ENCODE measurements at places on chromosomes 1 and 21. TPM values are rescaled to one million over a fixed set of nuclear protein-coding genes. Genes with fewer than 3 reads are reported as not detected.

S100A3 gene
- total RNA-seq: not detected

VSIG8 gene
- total RNA-seq: not detected

GUCA2A gene
- total RNA-seq: not detected

ADGRL2 gene
- 58.7 TPM for total RNA-seq

RAB13 gene
- total RNA-seq: 94.2 TPM

TMEM59 gene
- 112 TPM for total RNA-seq
